Left forelimb (tissue), 1 donor: ENCODE measurements at places on chromosomes 7 and 10.

DNA sequence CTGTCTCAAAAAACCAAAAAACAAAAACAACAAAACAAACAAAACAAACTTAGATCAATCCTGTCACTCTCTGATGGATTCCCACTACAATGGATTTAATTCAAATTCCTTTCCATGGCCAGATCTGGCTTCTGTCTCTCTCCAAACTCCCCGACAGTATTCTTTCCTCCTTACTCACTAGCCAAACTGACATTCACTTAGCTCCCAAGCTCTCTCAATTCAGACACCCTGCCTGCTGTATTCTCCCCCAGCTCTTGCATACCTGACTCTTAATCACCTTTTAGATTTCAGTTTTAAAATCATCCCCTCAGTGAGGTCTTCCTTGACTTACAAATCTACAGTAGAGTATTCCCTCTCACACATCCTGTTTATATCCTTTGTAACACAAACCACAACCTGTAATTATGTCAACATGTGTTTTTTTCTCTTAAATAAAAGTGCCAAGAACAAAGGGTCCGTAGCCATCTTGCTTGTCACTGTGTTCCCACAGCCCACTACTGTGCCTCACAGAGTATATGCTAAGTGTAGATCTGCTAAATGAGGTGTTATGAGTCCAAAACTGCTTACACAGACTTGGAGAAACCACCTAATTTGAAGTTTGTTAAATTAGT lies 14.4 kb downstream of the HERPUD2 start:
- DNase-seq = no peak

GRCh38 chr7:151109094-151110048 lies 23.1 kb downstream of the AGAP3 start:
- DNase-seq = no peak

GRCh38 chr7:75010036-75010435 lies 45.5 kb downstream of the CASTOR2 start:
- no peak for DNase-seq

DNA sequence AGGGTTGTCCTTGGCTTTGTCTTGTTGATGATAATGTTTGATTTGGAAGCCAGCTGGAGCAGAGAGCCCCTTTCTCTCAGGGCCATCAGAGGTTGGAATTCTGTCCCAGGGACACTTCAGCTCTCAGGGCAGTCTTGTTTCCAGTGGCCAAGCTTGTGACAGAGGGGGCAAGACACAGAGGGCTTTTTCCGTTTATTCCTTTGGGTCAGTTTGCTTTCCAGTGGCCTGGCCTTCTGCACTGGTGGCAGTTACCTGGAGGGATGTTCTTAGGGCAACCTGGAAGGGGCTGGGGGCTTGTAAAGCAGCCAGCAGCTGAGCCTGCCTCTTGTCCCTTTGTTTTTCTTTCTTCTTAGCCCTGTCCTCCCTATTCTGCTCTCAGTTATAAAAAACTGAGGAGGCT lies 62.7 kb downstream of the MTURN start:
- DNase-seq = no peak

DNA sequence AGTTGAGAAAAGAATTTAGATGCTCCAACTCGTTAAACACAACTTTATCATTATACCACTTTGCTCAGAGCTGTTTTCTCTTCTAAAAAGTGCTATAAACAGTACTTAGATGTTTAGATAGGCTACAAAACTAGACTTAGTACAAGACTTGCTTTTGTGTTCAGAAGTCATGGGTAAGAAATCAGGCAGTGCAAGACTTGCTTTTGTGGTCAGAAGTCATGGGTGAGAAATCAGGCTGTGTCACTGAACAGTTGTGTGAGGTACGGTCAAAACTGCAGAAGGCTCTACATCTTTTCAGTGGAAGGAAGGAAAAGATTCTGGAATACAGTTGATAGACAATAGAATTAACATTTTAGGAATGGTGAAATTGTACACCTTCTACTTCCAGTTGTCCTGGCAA lies 239.7 kb downstream of the DNAJB9 start:
- DNase-seq = no peak

- no peak for DNase-seq
These were observed 612.1 kb upstream of the FZD8 start for GRCh38 chr10:36254199-36254598.
